Right cardiac atrium (tissue), 5 donors: ENCODE measurements at places on chromosomes 5 and 9.
A peak's percentile ranks its signal among the peaks of the same experiment; 100 is the strongest.

- DNase-seq: no peak
These were observed 27.0 kb downstream of the CPLANE1 start for GRCh38 chr5:37222181-37222580.

GRCh38 chr5:124239572-124239971, 506.9 kb downstream of the ZNF608 start:
- no peak for DNase-seq

GRCh38 chr5:59089767-59090166, 506.9 kb downstream of the RAB3C start:
- DNase-seq: no peak

- no peak for DNase-seq
These were observed 30.7 kb downstream of the TERT start for GRCh38 chr5:1264211-1264610.

DNA sequence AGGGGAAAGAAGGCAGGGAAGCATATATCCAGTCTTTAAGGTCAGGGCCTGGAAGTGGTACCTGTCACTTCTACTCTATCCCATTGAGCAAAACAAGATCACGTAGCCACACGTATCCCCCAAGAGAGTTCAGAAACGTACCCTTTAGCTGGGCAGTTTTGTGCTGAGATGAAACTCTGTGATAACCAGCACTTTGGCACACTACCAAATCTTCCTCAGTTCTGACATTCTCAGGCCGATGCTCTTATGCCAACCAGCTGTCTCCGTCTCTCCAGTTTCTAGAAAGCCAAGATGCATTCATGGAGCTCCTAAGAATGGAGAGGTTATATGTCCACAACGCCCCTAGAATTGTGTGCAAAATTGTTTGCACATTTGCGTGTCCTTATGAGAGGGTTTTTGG, 176.6 kb upstream of the MSX2 start:
- DNase-seq: no peak

GRCh38 chr5:42520957-42521356, 97.7 kb downstream of the GHR start:
- no peak for DNase-seq

GRCh38 chr9:72648324-72649126, 127.1 kb downstream of the TMC1 start:
- no peak for DNase-seq

DNA sequence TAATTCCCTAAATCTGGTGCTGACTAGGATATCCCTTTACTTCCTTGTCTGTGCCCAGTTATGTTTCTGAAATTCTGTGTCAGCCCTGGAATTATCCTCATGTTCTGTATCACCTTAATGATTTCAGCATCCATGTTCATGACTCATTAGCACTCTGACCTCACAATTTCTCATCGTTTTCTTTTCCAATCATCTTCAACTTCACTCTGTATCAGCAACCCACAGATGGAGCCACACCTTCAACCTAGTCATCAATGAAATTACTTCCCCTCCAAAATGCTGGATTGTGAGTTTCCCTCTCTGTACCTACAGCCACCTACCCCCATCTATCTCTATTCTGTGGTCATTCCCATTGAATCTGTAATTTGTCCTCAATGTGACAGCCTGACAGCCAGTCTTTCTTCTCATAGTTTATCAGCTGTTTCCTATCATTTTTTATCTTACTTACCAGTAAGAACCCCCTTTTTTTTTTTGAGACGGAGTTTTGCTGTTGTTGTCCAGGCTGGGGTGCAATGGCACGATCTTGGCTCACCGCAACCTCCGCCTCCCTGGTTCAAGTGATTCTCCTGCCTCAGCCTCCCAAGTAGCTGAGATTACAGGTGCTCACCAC, 3.1 kb upstream of the IL6ST start:
- DNase-seq: no peak

DNA sequence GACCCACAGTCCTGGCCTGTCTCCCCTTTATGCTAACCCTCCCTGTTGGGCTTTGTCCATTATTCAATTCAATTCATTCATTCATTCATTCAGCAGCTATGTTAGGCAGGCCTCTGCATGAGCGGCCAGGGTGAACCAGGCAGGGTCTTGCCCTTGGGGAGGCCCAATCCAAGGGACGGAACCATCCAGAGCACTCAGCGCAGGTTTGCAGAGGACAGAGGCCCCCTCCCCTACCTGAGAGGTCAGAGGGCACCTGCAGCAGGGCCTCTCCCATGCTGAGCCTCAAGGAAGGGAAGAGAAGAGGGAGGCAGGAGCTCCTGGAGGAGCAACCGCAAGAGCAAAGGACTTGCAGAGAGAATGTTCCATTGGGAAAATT, 61.4 kb downstream of the C9orf50 start:
- no peak for DNase-seq

- peak; percentile 66 for DNase-seq
These were observed 205.7 kb downstream of the AGTPBP1 start for GRCh38 chr9:85536076-85536475.

- DNase-seq: no peak
These were observed 134.7 kb downstream of the SLC1A3 start for GRCh38 chr5:36741128-36741527.

DNA sequence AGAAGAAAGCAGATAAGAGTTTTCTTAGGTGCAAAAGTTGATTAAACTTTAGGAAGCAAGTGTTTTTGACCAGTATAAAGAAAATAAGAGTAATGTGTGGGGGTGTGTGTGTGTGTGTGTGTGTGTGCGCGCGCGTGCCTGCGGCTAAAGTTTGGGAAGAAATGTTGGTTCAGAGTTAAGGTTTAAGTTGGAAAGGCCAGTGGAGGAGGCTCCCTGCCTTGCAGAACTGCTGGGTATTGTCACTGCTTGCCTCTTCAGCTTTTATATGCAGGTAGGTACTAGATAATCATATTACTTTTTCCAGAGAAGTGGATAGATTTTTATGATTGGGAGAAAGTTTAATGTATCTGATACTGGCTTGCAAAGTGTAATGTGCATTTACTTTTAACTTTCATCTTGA, 2.0 kb downstream of the PIK3R1 start:
- DNase-seq: no peak

DNA sequence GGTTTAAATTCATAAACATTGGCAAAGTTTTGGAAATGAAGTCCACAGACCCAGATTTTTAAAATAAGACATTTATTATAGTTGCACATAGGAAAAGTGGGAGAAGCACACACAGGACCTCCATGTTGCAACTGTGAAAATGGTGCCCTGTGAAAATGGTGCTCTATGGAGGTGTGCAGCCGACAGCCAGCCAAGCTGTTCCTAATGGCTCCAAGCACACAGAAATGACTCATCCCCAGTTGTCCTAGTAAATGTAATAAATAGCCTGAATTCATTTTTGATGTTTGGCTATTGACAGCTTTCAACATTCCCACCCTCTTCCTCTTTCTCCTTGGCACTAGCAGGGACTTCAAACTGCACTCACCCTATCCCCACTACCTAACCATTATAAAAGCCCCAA, 590.9 kb downstream of the CAAP1 start:
- no peak for DNase-seq

DNA sequence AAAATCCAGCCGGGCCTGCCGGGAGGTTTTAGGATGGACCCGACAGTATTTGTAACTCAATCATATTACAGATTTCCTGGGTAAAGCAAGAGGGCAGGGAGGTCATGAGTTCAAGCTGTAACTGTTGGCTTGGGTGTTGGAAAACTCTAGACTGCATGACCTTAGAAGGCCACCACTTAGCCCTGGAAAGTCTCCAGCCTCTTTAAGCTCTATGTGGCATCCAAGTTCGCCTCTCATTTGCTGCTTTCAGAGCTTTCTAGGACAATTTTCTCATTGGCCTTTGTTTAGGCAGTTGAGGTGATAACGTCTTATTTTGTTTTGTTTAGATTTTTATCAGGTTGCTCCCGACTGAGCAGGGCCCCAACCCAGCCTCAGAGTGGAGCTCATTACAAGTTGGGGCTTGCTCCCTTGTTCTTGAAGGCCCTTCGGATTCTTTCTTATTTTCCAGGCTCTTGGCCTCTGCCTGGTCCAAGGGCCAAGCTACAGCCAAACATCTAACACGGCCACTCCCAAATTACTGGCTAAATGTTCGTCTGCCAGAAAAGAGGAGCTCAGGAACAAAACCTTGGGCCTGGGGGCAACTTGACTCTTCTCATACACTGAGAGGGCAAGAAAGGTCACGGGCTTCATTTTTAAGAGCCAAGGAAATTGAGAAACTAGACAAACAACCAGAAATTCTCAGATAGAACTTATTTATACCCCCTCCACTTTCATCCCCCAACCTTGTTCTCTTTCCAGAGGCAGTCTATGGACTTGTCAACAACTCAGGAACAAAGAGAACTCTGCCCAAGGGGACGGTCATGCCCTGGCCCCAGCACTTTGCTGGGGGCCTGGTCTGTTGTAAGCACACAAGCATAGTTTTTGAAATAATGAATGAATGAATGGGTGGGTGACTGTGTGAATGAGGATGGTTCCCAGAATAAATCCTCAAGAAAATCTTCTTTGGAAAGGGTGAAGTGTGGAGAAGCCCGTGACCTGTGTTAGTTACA, 526.9 kb downstream of the BNC2 start:
- DNase-seq: peak; percentile 51

DNA sequence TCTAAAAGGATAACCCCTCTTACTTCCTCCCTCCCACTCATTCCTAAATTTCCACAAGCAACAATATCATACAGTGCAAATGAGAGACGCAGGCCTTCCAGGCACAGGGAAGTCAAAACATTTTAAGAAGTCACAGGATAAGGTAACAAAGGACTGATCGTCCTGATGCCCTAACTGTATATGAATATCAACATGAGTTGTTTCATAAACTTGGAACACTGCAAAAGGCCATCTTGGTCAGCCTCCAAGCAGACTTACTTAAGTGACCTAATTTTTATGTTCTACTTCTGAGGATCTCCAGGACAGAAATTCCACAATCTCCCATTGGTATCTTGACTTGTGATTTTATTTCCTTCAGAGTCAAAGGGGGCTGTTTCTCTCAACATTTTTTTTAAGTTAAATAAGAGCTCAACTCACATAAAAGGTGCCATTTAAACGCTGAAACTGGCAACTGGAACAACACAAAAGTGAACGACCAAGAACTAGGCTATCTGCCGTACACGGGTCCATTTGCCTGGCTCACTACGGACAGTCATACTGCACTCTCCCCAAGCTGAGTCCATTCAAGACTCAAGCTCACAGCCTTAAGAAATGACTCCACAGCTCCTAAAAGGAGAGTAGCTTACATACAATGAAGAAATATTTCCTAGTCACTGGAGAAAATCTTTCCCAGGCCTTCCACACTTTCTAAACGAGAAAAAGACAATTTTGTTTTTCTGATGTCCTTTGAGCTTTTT, 71.3 kb downstream of the LHFPL2 start:
- no peak for DNase-seq

- DNase-seq: no peak
These were observed 10.8 kb downstream of the C5orf15 start for GRCh38 chr5:133957591-133957990.

DNA sequence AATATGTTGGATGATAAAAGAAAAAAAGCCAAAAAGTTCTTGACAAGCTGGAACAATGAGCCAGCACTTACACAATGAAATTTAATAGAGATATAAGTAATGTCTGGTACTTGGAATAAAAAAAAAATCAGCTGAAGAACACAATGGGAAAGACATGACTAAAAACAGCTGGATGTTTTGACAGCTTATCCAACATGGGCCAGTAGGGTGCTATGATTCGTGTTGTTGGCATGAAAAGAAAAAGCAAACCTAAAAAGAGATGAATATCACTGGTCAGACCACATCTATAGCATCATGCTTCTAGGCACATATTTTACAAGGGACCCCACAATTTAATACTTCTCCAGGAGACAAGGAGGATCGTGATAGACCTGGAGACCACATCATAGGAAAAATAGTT, 175.3 kb downstream of the ARL15 start:
- DNase-seq: no peak

DNA sequence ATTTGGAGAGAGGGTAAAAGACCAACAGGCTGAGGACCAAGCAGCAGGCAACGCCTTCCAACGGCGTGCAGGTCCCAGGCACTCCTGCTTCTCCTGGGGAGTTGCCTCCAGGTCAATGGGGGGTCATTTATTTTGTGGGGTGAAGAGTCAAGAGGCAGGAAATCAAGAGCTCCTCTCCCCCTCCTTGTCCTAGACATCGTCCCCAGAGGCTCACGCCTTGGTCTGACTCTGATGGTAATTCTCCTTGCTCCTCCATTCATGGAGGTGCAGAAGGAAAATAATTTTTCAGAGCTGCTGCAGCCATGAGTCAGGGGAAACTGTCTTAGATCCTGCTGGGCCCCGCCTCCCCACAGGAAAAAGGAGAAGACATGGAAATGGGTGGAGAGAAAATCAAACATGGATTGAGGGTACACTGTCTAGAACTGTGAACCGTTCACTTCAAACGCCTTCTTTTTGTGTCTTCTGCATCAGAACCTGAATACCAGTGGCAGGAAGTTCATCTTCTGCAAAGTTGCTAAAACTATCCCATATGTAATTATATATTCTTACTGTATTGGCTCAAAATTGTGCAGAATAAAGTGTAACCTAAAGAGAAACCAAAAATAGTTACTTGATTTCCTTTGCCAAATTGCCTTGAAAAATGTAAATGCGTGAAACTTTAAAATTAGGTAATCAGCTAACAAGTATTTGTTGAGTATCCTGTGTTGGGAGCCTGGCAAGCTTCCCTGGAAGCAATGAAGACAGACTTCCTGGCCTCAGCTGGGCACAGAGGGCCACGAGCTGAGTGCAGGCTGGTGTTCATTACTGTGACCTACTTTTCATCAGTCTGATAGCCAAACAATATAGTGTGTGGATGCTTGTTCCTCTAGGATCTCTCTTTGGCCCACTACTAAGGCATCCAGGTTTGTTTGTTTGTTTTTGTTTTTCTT, 142.0 kb downstream of the CMYA5 start:
- no peak for DNase-seq

GRCh38 chr9:89440951-89441654, 56.8 kb downstream of the SEMA4D start:
- no peak for DNase-seq

- no peak for DNase-seq
These were observed 303.4 kb downstream of the ISL1 start for GRCh38 chr5:51686622-51687021.

- DNase-seq: peak; percentile 47
These were observed 31.6 kb downstream of the B4GALT1 start for GRCh38 chr9:33135470-33135958.

GRCh38 chr5:147168578-147169327, 66.1 kb upstream of the STK32A start:
- DNase-seq: no peak

DNA sequence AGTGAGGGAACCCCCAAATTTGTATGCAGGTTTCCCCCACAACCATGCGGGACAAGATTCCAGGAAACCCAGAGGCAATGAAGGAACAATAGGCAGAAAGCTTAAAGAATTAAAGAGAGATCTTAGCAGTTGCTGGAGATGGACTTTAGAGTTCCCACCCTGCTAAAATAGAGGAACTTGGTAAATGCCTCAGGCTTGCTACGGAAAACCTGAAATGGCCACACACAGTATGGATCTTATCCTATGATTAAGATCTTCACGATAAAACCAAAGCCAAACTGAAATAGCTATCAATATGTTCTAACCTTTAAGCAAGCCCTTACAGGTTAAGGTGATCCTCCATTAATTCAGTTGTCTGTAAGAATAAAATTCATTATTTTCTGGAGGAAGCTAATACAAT, 148.3 kb downstream of the RANBP17 start:
- DNase-seq: no peak

- peak; percentile 86 for DNase-seq
These were observed 51.8 kb upstream of the GALNT10 start for GRCh38 chr5:154138701-154139100.

- no peak for DNase-seq
These were observed 1452.2 kb upstream of the ACO1 start for GRCh38 chr9:30932226-30932625.

GRCh38 chr9:109830545-109830944, 50.5 kb downstream of the PALM2AKAP2 start:
- DNase-seq: no peak

GRCh38 chr9:21154018-21154608, 12.3 kb downstream of the IFNA21 start:
- no peak for DNase-seq
